T-helper 9 cell (primary cell): ENCODE measurements at places on chromosomes 5 and 9.
A peak's percentile ranks its signal among the peaks of the same experiment; 100 is the strongest.

- no peak for DNase-seq
Measured at GRCh38 chr5:6585939-6586646, 46.8 kb downstream of the NSUN2 start.

DNA sequence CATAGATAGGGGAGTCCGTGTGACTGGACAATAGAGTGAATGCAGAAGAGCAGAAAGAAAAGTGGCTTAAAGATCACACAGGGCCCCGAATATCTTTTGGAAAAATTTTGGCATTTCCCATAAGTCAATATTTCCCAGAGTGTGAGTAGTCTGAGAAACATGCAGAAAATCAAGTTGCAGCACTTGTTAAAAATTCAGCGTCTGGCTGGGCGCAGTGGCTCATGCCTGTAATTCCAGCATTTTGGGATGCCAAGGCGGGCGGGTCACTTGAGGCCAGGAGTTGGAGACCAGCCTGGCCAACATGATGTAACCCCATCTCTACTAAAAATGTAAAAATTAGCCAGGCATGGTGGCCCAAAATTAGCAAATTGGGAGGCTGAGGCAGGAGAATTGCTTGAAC, 227.0 kb downstream of the DRD1 start:
- no peak for DNase-seq

- DNase-seq = no peak
Measured at GRCh38 chr9:21392270-21392669, 7.1 kb upstream of the IFNA2 start.

DNA sequence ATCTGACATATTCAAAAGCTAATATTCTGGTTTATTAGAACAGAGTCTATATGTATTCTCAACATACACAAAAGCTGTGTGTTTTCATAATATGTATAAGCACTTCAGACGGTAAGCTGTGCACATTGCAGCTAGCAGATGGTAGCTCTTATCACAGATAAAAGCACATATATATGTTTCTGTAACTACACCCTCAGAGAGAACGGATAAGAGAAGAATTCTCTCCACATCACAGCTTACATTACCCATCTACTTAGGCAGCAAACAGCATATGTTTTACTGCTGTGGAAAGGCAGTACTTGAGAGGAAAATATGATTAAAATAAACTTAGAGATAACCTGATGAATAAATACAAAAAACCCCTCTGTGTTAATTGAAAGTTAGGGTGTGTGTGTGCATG, 450.9 kb upstream of the ZNF608 start:
- DNase-seq = no peak

DNA sequence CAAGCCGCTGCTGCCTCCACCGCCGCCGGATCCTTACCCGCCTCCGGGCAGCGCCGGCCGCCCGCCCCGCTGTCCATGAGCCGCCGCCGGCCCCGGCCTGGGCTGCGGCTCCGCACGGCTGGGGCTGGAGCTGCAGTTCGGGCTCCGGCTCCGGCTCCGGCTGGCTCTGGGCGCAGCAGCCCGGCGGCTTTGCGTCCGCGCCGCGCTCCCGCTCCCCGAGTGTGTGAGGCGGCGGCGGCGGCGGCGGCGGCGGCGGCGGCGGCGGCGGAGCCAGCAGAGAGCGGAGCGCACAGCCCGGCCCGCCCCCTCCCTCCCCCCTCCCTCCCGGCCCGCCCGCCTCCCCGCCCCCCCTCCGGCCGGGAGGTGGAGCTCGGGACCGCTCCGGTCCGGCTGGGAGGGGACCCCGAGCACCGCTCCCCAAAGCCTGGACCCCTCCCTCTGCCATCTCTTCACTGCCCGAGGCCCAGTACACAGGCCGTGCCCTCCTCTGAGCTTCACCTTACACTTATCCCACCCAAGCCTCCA, at the start of gene PCDH1:
Gene PCDH1, minus strand, starts transcription at position 225 of the 525 bp plus-strand sequence. Its CDS starts 148 bp downstream, at position 77.
- peak; percentile 23 for DNase-seq

DNA sequence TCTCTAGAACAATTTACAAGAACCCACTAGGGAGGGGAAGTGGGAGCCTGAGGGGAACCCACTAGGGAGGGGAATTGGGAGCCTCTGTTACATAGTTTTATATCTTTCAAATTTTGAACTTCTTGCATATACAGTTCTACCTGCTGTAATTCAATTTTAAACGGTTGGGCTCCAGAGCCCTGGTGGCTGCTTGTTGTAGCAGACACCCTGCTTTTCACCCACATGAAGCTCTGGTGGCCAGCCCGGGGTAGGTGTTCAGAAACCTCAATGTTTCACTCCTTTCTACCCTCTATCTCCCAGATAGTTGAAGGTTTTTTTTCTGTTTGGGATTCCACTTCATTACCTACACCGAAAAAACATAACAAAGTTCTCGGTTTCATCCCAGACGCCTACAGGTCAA, 124.4 kb downstream of the TMEM174 start:
- DNase-seq = no peak

DNA sequence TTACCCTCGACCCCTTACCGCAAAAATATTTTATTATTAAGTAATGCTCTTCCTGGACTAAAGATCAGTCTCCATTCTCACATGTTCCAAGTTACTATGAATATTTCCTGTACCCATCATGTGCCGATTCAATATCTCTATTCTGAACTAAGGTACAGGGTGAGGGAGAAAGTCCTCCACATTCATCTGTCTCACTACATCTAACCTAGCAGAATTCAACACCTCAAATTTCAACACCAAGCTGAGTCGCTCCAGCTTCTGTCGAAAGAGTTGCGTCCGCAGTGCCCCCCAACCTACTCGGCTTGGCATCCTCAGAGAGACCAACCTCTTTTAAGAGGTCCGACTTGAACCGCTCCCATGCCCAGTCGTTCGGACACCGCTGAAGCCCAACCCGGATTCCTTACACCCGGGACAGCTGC, 1.0 kb downstream of the CERT1 start:
- DNase-seq = no peak

DNA sequence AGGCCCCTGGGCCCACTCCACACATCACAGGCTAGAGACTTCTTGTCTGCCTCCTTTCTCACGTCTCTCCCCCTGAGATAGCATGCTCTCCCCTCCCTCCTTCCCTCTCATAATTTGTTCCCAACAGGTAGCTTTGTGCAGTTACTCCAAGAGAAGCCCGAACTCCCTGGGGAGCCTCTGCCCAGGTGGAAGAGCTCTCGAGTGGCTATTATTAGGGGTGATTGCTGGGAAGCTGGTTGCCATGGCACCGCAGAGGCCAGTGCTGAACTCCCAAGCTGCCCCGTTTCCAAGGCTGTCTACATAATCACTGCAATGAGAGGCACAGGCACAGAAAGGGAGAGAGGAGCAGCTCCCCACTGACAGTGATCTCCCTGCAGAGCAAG, 104.7 kb upstream of the GPR151 start:
- no peak for DNase-seq

DNA sequence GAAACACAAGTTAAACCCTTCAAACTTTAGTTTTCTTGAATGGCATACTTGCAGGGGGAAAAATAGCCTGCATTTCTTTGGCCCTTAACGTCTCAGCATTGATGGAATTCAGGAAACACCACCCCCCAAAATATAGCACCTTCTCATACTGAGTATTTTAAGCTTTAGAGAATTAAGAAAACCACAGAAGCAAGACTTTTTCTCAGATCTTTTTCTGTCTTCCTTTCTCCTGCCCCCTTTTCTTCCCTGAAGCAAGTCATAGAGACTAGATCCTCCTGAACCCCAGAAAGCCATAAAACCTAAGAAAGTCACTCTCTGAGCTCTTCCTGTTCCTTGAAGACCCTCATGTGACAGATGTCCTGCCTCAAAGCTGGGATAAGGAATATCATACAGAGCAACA, 1069.9 kb downstream of the EFNA5 start:
- no peak for DNase-seq

- DNase-seq = no peak
Measured at GRCh38 chr9:117224695-117225094, 190.2 kb downstream of the ASTN2 start.

DNA sequence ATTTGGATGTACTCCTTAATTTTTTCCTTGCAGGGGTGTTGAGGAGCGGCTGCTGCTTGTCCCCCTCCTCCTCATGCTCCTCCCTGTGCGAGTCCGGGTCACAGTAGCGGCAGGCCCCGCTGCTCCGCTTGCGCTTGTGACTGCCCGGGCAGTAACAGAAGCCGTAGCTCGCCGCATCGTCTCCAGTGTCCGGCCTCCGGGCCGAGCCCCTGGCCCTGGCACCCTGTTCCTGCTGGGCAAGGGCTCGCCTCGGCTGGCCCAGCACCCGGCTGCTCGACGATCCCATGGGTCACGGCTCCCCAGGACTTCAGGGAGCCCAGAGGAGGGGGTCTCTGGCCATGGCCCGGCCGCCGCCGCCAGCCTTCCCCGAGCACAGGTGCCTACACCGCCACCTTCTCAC, at the start of gene GMCL2:
Gene GMCL2, minus strand, starts transcription at position 358 of the 400 bp plus-strand sequence. Its CDS starts 72 bp downstream, at position 286.
- no peak for DNase-seq

GRCh38 chr9:133384736-133385321, 8.7 kb downstream of the STKLD1 start:
- DNase-seq = no peak

- DNase-seq = no peak
Measured at GRCh38 chr5:65086234-65086890, 317.6 kb downstream of the CWC27 start.

- no peak for DNase-seq
Measured at GRCh38 chr9:125391704-125392103, 130.1 kb downstream of the GAPVD1 start.

- no peak for DNase-seq
Measured at GRCh38 chr9:137391411-137391754, 31.6 kb downstream of the EXD3 start.

- no peak for DNase-seq
Measured at GRCh38 chr5:133933670-133934295, 34.6 kb downstream of the C5orf15 start.

GRCh38 chr9:95981761-95982390, 106.4 kb downstream of the ERCC6L2 start:
- no peak for DNase-seq
